NCI-H524 treated with DMSO at 0.1 percent for 48 hours (cell line): ENCODE measurements at places on chromosomes 1 and 21.

GRCh38 chr1:29286194-29286767 is 50.0 kb downstream of the PTPRU start:
- no peak for DNase-seq

GRCh38 chr1:18803151-18803791 is 56.2 kb downstream of the TAS1R2 start:
- no peak for DNase-seq

- DNase-seq = no peak
These were observed 119.7 kb downstream of the C1orf21 start for GRCh38 chr1:184506481-184506880.

GRCh38 chr1:67636146-67636545 is 48.9 kb upstream of the GADD45A start:
- no peak for DNase-seq

- DNase-seq = no peak
These were observed 94.4 kb downstream of the DNM3 start for GRCh38 chr1:171935664-171936063.
